ENCODE measurements at places on chromosomes 6 and 20.

DNA sequence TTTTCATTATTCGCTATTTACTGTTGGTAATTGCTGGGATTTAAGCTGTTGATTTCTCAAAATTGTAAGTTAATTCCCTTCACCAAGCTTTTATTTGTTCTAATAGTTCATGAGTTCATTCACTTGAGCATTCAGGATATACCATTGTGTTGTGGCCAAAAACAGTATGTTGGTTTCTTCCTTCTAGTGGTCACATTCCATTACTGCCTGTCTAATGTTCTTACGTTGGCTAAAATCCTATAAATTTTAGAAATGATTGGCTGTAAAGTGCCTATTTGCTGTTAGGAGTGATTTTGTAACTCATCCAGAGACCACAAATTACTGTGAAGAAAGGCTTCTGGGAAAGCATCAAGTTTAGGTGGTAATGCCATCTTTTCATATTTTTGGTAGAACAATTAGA is 76.3 kb downstream of the FARS2 start:
- no peak for DNase-seq

DNA sequence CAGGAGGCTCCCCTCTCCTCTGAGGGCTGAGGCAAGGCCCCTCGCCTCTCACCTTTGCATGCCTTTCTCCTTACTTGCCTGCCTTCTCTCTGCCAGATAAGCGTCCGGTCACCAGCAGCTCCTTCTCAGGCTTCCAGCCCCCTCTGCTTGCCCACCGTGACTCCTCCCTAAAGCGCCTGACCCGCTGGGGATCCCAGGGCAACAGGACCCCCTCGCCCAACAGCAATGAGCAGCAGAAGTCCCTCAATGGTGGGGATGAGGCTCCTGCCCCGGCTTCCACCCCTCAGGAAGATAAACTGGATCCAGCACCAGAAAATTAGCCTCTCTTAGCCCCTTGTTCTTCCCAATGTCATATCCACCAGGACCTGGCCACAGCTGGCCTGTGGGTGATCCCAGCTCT is 21.3 kb upstream of the PPARD start:
- no peak for DNase-seq

GRCh38 chr6:91094341-91094740 is 507.5 kb upstream of the MAP3K7 start:
- DNase-seq, result no peak

DNA sequence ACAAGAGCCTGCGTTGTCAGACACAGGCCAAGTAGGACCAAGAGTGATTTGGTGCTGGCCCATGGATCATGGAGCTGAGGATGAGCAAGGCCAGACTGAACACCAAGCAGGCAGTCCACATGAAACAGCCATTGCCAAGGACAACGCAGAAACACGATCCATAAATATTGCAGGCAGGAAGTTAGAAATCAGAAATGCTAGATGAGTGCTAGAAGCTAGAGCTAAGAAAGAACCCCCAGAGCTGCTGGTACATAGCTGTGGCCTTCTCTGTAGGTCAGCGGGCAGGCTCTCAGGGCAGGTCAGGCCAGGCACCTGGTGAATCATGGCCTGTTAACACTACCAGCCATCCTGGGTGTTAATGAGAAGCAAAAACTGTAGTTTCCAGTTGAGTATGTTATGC is 119.7 kb downstream of the ALDH8A1 start:
- DNase-seq, result no peak

- no peak for DNase-seq
These were observed 359.2 kb downstream of the CDKAL1 start for GRCh38 chr6:20893412-20893811.

GRCh38 chr20:11970243-11970836 is 52.6 kb downstream of the BTBD3 start:
- no peak for DNase-seq

DNA sequence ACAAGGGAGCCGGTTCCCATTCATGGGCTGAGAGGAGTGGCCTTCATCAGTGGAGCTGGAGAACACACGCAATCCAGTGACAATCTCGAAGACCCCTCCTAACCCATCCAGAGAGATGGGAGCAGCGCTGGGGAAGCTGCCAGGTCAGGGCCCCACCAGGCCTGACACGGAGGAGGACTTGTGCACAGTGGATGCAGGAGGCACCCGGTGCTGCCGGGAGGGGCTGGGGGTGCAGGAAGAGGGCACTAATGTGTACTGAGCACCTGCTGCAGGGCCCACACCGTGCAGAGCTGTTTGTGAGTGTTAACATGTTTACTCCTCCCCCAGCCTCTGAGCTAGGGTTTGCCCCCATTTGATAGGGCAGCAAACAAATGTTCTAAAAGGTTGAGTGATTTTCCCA is 43.8 kb upstream of the GPR6 start:
- no peak for DNase-seq

- DNase-seq, result no peak
These were observed 36.3 kb upstream of the RNF8 start for GRCh38 chr6:37317312-37318038.

GRCh38 chr20:44176833-44177534 is 10.0 kb downstream of the JPH2 start:
- no peak for DNase-seq

DNA sequence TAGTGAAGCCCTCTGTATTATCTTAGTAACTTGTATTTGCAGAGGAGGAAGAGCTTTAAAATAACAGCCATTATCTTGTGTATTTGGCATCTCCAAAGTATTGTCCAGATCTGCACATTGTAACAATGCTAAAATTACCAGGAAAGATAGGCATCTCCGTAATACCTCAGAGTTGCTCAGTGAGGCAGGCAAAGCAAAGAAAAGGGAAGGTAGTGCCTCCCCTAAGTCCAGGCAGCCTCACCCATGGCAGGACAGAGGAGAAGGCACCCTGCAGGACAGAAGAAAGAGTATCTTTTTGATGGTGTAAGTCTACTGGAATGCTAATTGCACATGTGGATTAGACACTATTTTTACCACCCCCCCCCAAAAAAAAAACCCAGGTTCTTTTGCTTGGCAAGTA is 13.6 kb upstream of the SSTR4 start:
- DNase-seq, result no peak

DNA sequence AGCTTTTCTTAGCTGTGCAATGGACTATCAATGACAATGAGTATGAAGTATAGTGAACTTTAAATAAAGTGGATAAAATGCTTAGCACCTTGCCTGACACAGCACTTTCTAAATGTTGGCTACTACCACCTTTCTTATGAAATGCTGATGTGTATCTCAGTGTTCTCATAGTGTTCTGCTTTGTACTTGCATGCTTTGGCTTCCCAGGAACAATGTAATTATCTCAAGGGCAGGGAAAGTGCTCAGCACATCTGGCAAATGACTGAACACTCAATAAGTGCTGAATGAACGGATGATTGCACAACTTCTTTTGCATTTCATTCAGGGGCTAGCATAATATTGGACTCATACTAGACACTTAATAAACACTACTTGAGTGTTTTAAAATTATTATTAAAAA is 28.2 kb upstream of the NOX3 start:
- no peak for DNase-seq

GRCh38 chr6:112014483-112014882 is 39.4 kb upstream of the CCN6 start:
- DNase-seq, result no peak
